ENCODE measurements at places on chromosomes 3 and 15.
A peak's percentile ranks its signal among the peaks of the same experiment; 100 is the strongest.

DNA sequence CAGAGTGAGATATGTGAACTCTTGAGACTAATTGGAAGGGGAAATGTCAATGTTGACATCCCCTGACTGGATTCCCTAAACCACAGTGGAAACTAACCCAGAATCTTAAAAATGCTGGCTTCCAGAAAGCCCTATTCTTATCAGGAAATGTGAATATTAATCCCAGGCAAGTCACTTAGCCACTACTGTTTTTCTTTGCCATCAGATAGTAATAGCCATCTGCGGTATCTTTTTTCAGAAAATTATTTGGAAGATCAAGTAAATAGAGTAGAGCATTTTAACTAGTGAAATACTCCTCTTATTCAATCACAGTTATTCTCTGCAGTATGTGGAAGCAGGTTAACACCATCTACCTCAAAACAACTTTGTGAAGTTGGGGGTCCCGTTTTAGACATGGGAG, 318.9 kb downstream of the RORA start:
- DNase-seq: no peak

GRCh38 chr15:69934607-69935006, 163.1 kb downstream of the TLE3 start:
- DNase-seq: no peak

DNA sequence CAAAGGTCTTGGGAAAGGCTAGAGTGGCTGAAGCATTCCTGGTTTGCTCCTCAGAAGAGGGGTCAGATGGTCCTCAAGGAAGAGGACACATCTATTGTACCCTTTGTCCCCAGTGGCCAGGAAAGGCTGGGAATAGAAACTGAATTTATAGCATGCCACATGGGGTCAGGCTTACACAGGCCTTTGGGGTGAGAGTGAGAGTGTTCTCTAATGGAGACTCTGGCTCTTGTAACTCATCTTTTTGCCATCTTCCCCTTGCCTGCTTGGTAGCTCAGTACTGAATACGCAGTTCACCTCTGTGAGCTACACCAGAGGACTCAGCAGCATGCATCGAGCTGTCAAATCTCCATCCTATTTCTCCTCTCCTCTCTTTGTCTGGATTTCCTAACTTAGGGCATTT, 87.5 kb downstream of the ATP2B2 start:
- DNase-seq: no peak

GRCh38 chr3:187743195-187744141, 1.8 kb downstream of the BCL6 start:
- DNase-seq: peak; percentile 62

GRCh38 chr15:100877551-100877950, 2.1 kb upstream of the ALDH1A3 start:
- DNase-seq: no peak

DNA sequence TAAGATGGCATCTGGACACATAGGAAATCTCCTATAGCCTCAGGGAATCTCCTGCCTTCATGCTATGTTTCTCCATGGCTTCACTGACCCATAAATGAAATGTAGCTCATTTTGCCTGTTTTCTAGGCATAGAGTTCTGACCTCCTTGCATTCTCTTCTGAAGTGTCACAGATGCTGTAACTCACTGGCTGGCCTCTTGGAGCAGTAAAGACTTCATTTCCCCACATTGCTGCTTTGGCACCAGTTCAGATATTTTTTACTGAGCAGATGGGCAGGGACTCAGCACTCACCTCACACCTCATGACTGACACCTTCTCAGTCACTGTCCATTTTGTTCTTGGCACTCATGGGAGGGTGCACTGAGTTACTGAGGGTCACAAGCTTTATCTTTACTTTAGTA, 286.7 kb upstream of the TGFBR2 start:
- DNase-seq: peak; percentile 4

DNA sequence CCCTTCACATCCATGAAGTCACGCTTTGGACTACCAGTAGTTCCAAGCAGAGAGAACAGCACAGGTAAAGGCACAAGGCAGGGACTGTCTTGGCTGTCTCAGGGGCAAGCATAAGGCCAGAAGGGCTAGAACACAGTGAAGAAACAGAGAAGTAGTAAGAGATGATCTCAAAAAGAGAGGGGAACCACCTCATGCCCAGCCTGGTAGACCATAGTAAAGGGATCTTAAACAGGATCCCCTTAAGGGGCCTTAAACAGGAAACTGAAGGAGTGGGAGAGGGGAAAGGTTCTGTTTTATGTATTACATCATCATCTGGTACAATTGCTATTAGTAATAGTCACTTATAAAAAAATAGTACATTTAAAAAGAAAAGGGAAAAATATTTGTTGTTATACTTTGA, 25.8 kb downstream of the P2RY1 start:
- DNase-seq: no peak

DNA sequence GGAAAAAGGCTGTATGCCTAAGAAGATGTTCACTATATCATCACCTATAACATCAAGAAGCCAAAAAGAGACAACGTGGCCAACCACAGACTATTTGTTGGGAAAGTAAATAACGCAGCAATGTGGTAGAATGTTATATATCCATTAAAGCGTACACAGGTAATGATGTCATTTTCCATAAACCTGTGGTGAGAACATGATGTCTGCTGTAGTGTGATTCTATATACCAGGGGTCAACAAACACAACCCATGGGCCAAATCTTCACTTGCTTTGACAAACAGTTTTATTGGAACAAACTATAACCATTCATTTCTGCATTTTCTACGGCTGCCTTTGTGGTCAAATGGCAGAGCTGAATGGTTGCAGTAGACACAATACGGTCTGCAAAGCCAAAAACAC, 160.6 kb downstream of the STT3B start:
- no peak for DNase-seq

DNA sequence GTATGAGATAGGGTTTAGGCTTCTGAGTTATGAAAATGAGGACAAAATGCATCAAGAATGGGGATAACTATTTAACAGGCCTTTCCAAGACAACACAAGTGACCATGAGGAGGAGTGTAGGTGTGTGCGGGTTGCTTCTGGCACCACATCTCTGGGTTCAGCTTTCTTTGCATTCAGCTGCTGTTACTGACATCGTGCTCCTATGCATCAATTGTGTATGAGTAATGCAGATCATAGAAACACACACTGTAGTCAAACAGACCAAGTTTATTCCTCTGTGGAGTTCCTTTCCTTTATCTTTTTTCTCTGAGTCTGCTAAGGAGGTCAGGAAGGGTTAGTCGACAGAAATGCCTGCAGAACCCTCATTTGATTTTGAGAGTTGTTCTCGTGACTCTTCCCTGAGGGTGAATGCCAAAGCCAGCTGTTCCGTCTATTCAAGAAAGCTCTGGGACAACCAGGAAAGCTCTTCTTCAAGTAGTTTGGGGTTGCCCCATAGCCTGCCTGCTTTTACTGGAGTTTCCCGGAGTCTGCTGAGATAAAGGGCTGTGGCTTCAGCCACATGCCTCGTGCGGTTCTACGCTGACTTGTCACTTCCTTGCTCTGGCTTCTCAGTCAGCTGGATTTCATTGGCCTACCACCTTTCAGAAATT, 136.7 kb upstream of the TLE3 start:
- no peak for DNase-seq

DNA sequence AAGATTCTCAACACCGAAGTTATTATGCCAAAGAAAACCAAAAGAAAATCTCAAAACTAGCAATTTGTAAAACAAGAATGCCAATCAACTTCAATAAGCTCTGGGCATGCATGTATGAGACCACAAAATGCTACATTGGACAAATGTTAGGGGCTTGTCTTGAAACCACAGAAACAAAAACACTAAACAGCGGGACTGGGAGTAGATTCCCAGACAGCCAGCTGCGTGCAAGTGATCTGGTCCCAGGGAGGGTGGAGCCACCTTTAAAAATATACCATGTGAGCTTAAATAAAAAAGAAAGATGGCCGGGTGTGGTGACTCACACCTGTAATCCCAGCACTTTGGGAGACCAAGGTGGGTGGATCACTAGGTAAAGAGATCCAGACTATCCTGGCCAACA, 163.6 kb upstream of the PRICKLE2 start:
- DNase-seq: no peak

DNA sequence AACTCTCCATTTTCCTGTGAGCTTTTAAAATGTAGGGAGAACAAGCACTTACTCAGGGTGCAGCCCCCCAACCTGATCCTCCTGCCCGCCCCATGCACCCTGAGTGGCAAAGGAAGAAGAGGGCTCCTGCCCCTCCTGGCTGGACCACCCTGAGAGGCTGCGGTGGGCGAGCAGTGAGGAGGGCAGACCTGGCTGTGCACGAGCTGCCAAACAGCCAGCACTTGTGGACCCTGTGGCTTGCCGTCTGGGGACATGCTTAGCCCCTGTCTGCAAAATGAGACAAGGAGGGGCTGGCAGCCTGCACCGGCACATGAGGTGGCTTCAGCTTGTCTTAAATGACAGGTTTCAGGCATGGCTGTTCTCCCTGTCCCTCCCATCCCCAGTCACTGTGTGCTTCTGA, 18.6 kb downstream of the ATP10A start:
- DNase-seq: no peak

DNA sequence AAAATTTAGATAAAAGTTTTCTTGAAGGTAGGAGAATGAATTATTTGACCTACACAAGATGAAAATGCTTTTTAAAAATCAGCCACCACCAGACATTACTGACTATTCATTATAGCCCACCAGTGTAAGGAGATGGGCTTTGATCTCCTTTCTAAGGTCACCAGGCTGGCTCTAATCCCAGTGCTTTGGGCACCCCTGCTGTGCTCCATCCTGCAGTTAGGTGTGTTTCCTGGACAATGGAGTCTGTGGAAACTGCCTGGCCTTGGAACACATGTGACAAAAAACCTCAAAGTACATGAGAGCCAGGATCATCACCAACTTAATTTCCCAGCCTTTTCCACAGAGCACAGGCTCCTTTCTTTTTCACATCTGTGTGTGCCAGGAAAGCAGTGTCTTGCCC, 260.9 kb downstream of the CHST2 start:
- DNase-seq: no peak

DNA sequence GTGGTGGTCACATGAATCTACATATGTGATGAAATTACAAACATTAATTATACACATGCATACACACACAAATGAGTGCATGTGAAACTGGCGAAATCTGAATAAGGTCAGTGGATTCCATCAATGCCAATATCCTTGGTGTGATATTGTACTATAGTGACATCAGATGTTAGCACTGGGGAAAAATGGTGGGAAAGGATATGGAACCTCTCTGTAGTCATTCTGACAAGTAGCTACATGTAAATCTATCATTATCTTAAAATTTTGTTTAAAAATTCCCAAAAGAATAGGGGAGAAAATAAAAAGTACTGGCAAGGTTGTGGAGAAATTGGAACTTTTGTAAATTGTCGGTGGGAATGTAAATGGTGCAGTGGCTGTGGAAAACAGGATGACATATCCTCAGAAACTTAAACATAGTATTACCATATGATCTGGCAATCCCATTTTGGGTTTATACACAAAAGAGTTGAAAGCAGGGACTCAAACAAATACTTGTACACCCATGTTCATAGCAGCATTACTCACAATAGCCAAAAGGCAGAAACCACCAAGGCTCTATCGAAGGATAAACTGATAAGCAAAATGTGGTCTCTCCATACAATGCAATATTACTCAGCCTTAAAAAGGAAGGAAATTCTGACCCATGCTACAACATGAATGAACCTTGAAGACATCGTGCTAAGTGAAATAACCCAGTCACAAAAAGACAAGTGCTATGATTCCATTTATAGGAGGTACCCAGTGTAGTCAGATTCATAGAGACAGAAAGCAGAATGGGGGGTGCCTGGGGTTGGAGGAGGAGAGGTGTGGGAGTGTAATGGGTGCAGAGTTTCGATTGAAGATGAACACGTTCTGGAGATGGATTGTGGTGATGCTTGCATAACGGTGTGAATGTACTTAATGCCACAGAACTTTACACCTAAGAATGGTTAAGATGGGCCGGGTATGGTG, 25.3 kb upstream of the HRH1 start:
- no peak for DNase-seq

DNA sequence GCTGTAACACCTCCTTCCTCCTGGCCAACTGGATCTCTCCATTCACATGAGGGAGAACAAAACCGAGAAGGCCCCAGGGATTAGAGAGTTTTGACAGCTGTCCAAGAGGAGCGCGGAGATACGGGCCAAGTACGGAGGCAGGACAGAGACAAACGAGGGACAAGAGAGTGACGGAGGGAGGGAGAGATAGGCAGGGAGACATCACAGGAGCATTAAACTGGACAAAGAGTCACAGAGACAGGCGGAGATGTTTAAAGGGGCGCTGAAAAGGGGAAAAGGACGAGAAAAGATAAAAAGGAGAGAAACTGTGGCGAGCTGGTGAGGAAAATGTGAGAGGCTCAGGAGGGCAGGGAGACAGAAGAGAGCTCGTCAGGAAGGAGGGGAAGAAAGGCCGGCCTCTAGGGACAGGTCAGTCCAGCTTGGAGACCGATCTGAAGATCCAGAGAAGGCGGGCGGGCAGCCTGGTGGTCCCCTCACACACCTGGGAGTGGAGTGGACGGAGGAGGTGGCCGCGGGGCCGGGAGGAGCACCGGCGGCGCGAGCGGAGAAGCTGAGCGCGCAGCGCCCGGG, 40.5 kb upstream of the ROPN1 start:
- DNase-seq: no peak

DNA sequence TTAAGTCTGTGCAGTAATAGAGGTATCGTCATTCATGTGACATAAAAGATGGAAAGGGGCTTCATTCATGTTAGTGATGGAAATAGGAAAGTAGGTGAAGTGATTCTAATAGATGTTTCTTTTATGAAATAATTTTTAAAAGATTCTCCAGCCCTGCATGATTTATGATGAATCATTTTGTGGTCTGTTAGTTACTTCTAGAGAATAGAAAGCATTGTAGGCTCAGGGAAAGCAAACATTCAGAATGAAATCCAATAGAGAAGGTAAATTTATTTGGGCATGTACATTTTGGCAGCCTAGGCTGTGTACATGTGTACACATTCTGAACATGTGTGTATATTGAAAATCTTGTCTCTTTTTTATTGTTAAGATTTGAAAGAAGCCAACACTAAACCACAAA, 23.1 kb downstream of the PPARG start:
- DNase-seq: no peak

GRCh38 chr15:71506946-71507345, 303.4 kb upstream of the NR2E3 start:
- DNase-seq: no peak

DNA sequence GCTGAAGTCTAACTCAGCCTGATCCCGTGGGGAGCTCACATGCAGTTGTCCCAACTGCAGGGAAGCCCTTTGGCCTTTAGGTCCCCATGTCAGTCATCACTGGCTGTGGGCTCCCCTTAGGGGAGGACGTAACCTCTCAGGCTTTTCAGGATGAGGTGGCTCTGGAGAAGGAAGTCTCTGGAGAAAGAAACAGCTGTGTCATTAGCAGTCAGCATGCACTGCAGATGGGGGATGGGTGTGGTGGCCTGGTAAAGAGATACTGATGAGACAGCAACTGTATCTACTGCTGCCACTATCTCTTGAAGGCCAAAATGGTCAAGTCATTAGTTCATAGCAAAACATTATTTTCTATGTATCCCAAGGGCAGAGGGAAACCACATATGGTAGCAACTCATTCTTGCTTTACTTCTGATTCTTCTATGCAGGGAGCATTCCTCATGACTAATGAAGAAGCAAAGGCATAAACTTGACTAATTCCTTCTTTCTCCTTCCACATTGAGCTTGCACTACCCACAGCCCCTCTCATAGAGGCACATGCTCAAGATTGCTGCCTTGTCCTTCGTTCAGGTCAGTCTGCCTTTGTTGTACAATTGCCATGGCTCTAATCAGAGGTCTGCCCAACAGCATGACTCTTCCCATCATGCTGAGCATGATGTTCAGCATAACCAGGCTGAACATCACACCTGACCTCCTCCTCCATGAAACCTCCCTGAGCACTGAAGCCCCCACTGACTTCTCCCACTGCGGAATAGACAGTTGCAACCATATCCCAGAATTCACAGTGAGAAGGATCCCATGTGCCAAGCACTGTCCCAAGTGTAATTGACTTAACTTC, 47.8 kb upstream of the TMEM158 start:
- DNase-seq: no peak

Measured in stimulated activated CD4-positive, alpha-beta T cell treated with anti-CD3 and anti-CD28 coated beads, Interleukin-12 subunit alpha, Interleukin-12 subunit beta, amount 100 ng/mL, for 4 hours (primary cell).